ENCODE measurements at places on chromosomes 7 and 10.

- no peak for DNase-seq
Measured at GRCh38 chr10:8696746-8697145, 642.3 kb downstream of the GATA3 start.

DNA sequence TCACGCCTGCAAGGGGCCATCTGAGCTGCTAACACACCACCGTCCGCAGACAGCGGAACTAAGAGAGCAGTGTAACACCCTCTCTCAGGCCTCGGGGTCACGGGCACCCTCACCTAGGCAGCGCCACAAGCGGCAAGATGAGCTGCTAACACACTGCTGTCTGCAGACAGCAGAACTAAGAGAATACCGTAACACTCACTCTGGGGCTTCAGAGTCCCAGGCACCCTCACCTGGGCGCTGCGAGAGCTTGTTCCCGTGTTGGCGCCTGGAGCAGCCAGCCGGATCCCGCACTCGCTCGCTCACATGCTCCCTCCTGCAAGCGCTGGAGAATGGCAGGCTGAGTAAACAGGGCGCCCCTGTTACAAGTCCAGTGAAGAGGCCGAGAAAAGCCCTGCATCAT is 160.2 kb downstream of the SRPK2 start:
- no peak for DNase-seq

DNA sequence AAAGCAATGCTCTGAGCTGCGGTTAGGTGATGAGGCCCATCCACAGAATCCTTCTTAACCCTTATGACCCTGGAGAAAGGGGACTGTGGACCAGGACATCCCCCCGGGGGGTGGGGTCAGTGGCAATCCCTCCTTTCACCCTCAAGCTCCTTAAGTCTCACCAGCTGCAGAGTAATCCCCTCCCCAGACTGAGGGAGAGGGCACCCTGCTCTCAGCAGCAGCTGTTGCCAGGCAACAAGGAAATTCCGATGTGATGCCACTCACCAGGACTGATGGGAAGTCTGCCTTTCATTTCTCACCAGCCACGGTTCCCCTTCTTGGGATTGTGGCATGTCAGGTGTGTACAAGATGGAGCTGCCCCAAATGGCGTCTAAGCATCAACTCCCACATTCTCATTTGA is 129.6 kb downstream of the DOCK1 start:
- no peak for DNase-seq

DNA sequence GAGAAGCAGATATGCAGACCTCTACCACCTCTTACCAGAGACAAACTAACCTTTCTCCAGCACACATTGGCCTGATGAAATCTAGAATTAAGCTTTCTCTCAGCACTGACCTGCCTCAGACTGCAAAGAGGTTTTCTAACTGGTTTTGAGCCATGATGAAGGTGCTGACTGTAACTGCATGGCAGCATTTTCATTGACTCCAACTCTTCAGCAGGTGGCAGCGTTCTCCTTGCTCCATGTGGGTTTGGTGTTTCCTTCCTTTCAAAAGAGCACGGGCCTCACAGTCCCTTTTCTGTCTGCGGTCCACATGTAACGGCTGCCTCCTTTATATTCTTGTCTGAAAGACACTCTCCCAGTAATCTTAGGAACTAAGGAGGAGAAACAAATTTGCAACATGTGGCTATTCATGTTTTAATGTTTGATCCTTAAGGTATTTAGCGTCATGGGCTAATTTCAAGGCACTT is 12.6 kb downstream of the KLLN start:
- peak; percentile 80 for DNase-seq

DNA sequence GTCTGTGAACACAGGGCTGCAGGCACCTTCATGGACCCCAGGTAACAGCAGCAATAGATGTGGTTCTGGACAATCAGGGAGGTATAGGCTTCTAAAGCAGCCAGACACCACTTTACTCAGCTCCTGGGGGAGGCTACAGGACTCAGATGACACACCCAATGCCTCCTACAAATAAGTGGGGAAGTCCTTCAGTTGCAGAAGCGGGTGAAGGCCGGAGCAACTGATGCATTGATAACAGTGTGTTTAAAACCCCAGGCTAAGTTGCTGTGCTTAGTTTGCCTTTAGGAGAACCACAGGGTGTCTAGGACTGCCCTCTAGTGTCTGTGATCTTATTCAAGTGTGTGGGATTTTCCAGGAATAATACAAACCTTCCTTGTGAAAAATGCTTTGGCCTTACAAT is 5.9 kb upstream of the ITGA8 start:
- peak; percentile 63 for DNase-seq

DNA sequence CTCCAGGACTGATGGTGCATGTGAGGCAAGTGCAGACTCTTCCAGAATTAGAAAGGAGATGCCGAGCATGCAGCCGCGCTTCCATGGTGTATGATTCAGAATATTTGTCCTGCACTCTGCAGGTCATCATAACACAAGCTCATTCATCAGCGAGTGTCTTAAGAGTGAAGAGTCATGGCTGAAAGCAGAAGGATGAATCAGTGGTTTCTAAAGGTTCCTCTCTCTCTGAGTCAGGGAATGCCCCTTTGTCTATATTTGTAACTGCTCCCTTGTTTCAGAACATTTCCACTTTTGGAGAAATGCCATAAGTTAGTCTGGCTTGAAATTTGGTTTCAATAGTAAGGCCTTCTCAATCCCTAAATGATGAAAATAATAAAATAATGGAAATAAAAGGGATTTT is 52.3 kb downstream of the HECW1 start:
- peak; percentile 66 for DNase-seq

- no peak for DNase-seq
Measured at GRCh38 chr7:7249814-7250213, 67.5 kb downstream of the C1GALT1 start.

GRCh38 chr7:151150388-151150787 is 17.1 kb downstream of the GBX1 start:
- no peak for DNase-seq

Data from adrenal gland (tissue), 19 donors.